ENCODE measurements at places on chromosomes 6 and 20.

GRCh38 chr6:12071064-12071615 is 59.0 kb downstream of the HIVEP1 start:
- no peak for DNase-seq

- no peak for DNase-seq
Observed at GRCh38 chr20:4567170-4567569, 154.5 kb upstream of the PRND start.

GRCh38 chr20:5065879-5066383 is 53.8 kb downstream of the PCNA start:
- no peak for DNase-seq

DNA sequence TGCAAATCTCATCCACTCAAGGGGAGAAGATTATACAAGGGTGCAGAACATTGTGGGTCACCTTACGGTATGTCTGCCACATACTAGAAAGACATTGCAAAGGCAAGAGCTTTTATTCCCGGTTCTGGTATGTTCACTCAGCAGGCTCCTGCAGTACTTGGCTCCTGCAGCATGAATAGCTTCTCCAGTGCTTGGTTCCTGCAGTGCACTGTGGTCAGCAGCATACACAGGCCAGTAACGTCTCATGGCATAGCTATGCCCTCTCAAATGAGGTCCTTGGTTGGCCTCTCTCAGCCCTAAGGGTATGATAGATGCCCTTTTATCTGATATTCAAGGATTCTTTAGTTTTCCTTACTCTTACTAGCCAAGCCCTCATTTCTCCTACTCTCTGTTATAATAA is 12.6 kb downstream of the TCP11 start:
- DNase-seq = no peak

DNA sequence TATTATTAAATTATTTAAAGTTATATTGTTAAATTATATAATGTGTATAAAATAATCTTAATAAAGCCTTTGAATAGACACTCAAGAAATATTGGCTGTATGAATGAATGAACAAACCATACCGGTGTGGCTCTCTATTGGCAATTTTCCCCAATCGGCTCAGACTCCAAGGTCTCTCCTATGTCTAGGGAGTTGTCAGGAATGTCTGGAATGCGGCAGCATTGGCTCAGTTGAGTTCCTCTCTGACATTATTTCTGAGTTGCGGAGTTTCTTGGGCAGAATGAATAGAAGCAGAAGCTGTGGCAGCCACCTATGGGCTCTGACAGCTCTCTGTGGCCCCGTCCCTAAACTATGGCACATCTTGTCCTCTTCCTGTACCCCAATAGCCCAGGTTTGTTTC is 111.0 kb downstream of the SOBP start:
- DNase-seq = no peak

DNA sequence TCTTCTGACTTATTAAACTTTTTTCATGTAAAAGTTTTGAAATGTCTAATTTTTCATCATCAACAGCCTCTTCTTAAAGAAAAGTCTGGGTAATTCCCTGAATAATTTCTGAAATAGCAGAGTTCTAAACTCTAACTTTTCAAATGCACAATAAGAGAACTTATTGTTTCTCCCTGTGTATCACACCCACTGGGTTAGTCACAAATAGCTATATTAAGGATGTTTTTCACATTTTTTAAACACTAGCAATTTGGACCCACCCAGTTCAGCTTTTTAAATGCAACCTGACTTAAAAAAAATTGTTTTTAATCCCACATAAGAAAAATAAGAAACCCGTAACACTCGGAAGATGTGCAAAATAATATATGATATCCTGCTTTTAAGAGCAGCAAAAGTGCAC is 61.4 kb upstream of the UTRN start:
- DNase-seq = no peak

DNA sequence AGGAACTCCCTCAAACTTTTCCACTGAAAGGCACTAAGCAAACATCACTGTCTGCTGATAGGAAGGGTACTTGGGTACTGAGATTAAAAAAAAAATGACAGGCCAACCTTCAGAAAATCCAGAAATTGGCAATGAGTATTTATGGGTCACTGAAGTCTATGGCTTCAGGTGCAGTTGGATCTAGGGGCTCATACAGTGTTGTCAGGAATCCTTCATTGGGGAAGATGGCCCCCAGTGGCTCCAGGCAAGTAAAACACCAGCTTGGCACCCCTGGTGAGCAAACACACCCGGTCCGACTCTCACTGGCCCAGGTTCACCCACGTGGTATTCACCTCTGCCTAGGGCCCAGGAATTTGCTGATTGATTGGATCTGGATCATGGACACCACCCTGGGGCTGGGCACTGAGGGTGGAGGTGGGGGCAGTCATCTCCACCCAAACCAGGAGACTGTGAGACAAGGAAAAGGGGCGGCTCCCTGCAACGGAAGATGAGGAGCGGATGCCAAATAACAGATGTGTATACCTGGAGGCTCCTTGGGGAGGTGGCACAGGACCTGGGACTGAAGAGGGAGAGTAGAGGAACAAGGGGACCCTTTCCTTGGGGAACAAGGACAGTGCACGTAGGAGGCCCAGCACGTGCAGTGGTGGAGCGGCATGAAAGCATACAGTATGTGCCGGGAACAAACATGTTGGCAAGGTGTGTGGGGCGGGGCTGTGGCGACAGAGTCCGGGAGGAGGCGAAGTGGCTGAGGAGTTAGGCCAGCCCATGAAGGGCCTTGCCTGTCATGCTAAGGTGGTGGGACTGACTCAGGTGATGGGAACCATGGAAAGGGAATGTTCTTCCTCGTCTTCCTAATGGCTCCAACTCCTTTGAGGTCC is 4.7 kb downstream of the SLC2A10 start:
- no peak for DNase-seq

DNA sequence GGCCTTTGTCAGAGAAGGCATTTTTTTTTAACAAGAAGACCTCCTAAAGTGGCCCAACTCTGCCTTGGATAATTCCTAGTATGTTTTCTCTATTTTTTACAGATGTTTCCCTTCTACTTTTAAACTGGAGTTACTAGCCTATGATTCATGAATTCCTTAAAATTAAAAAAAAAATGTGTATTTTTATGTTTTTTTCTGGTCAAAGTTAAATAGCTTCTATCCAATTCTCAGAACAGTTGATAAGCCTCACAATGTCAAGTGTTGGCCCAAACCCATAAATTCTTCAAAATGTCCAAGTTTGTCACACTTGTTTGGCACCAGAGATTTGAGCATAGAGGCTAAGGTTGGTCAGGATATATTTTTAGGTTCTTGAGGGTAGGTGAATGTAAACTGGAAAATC is 64.0 kb downstream of the JAG1 start:
- no peak for DNase-seq

GRCh38 chr6:104885518-104886043 is 25.9 kb upstream of the HACE1 start:
- no peak for DNase-seq

DNA sequence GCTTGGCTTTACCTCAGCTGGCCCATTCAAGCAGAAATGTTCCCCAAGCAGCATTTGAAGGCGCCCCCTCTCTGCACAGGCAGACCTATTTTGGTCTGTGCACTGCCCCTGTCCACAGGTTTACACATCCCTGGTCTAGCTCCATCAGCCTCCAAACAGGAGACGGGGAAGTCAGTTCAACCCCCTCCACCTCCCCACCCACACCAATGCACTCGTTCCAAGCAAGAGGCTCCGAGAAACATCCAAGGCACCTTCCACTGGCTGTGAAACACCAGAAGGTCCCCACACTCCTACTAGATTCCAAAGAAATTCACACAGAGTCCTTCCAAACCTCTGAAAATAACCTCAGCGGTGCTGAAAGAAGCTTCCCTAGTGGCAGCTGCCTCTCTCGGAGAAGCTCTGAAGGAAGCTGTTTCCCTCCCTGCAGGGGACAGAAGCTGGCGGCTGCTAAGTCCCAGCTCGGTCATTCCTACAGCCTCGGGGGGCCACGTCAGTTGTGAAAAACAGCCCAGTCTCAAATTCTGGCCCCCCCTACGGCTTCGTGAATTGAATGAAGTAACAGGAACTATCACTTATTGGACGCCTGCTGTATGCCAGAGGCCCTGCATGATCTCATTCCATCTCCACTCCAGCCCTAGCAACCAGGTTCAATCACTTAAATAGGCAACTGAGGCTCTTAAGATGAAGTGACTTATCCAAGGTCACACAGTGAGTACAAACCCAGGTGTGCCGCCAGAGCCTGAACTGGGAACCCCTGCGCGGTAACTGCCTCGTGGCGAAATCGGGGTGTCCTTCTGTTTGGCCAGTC is 815 bp downstream of the SPATA2 start:
- DNase-seq = peak; percentile 34

GRCh38 chr20:46107061-46107460 is 11.1 kb upstream of the CD40 start:
- no peak for DNase-seq

DNA sequence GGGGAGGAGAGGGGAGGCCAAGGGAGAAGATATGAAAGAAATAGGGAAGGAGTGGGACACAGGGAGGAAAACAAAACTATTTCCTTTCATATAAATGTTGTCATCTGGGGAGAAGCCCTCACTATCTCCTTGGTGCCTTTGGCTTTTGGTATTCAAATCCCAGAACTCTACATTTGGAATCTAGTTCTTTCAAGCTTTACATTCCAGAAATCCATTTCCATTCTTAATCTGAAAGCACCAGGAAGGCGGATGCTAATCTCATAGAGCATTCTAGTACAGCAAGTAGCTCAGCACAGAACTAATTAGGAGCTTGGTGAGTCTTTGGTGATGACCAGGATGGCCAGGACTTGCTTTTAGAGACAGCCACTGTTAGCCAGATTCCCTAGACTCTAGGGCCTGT is 177.9 kb downstream of the KIF16B start:
- DNase-seq = no peak

GRCh38 chr6:84771125-84771755 is 6.8 kb upstream of the TBX18 start:
- no peak for DNase-seq

GRCh38 chr20:11726026-11726425 is 191.7 kb upstream of the BTBD3 start:
- DNase-seq = no peak

GRCh38 chr20:50190251-50191064 is at the start of gene CEBPB:
CEBPB (plus strand) TSS chr20:50190830; CDS start chr20:50191034, 204 bp downstream.
- DNase-seq = peak; percentile 77

- DNase-seq = no peak
Observed at GRCh38 chr6:28239636-28240035, 12.4 kb downstream of the ZKSCAN4 start.
